Non-pigmented ciliary epithelial cell (primary cell): ENCODE measurements at places on chromosomes 1 and 21.

DNA sequence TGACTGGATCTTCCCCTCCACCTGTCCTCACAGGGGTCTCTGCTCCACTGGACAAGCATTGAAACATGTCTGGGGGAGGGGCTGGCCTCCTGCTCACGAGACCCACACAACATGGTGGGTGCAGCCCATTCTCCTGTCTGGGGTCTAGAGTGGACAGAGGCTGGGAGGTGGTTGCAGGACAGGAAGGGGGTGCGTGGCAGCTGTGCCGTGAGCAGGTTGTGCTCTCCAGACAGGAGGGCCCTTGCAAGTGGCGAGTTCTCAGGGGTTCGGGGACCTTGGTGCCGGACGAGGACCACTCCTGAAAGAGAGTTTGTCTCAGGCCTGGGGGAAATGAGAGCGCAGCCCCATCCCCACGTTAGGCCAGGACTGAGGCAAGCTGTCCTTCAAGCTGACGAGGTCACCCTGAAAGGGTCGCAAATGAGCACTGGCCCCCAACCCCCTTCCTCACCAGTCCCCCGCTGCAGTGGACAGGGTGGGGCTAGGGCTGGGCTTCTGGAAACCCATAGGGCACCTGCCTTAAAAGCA lies 21.2 kb upstream of the TTC34 start:
- DNase-seq = no peak

- no peak for DNase-seq
These were observed 452.1 kb downstream of the TTLL7 start for GRCh38 chr1:83546874-83547273.

DNA sequence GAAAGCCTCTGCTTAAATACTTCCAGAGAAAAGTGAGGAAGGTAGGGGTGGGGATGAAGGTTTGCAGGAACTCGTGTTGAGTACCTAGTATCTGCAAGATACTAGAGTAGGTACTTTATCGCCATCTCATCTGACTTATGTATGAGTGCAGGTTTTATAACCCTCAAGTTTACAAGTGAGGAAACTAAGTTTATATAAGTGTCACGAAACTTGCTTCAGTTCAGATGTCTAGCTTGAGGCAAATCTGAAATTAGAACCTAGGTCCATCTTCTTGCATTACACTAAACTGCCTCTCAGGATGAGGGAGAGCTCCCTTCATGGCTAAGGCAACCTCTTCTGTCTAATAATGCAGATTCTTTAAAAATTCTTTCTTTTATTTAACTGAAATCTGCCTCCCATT lies 43.5 kb downstream of the NFIA start:
- no peak for DNase-seq

DNA sequence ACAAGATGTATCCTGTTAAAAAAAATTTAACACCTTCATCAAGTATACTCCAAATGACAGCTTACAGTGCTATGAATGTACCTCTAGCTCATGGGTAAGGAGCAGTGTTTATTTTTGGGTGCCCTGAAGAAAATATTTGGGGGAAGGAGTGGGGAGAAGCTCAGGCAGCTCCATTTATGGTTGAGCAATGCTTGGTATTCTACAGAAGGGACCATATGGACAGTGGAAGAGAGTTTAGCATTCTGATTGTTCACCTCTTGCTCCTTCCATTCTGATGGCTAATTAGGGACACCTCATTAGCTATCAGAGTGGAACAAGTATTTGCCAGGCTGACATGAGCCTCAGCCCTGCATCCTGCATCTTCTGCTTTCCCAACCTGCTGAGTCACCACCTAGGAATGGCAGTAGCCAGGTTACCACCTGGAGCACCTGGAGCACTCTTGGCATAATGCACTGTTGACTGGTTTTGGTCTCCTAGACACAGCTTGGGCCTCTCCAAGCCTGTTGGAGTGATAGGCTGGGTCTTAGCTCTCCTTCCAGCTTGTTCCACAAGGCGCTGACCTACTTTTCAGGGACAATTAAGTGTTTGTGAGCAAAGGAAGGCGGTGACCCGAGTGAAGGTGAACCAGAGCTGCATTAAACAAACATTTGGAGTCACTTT lies 62.0 kb upstream of the MACF1 start:
- DNase-seq = no peak

GRCh38 chr1:209720826-209721225 lies 16.2 kb downstream of the HSD11B1 start:
- DNase-seq = no peak

- no peak for DNase-seq
These were observed 87.3 kb downstream of the NFIA start for GRCh38 chr1:61169634-61170033.

DNA sequence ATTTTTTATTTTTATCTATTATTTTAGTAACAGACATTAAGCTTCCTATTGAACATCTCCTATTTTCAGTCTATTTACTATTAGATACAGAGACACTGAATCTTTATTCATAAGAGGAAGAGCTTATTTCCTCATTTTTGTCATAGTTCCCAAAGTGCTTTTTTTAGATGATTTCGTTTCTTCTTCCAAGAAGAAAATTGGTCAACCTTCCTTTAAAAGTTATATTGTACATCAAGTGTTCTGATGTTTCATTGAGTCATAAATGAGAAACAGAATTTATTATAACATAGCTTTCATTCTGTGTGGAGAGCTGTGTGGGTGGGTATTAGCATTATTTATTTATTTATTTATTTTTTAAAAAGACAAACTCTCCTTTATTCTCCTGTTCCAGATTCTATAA lies 50.6 kb upstream of the BACH1 start:
- DNase-seq = no peak

- DNase-seq = no peak
These were observed 27.8 kb downstream of the CBR1 start for GRCh38 chr21:36097427-36098181.

DNA sequence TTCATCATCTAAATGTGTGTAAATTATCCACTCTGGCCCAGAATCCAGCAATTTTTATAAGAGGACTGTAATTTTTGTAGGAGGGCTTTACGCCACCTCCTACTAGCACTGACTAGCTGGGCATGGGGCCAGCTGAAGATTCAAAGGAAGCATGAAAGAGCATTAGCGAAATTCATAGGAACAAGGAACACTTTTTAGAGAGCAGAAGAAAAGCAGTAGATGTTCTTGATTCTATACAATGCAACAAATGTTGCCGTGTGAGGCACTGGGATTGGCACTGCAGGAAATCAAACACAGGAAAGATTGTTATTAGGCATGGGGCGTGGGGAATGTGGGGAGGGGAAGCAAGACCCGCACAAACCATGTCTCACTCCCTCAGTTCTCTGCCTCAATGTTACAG lies 58.4 kb upstream of the PARP1 start:
- DNase-seq = no peak

- DNase-seq = peak; percentile 80
These were observed 48.0 kb upstream of the ZC3H11B start for GRCh38 chr1:219660666-219661463.

DNA sequence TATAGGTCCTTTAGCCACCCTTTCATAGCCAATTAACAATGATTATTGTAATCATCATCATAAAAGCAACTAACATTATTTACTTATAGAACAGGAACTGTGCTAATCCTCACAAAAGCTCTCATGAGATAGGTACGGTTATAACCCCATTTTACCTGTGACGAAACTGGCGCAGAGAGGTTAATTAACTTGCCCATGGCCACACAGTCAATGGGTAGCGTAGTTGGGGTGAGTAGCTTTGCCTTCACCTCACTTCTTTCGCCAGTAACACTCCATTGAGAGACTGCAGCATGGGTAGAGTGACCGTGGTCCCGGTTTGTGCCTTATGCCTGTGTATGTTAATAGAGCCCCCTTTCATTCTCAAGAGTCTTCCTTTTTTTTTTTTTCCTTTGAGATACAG lies 10.3 kb downstream of the NIPAL3 start:
- DNase-seq = no peak

- no peak for DNase-seq
These were observed 69.6 kb upstream of the GJB5 start for GRCh38 chr1:34685225-34685624.

DNA sequence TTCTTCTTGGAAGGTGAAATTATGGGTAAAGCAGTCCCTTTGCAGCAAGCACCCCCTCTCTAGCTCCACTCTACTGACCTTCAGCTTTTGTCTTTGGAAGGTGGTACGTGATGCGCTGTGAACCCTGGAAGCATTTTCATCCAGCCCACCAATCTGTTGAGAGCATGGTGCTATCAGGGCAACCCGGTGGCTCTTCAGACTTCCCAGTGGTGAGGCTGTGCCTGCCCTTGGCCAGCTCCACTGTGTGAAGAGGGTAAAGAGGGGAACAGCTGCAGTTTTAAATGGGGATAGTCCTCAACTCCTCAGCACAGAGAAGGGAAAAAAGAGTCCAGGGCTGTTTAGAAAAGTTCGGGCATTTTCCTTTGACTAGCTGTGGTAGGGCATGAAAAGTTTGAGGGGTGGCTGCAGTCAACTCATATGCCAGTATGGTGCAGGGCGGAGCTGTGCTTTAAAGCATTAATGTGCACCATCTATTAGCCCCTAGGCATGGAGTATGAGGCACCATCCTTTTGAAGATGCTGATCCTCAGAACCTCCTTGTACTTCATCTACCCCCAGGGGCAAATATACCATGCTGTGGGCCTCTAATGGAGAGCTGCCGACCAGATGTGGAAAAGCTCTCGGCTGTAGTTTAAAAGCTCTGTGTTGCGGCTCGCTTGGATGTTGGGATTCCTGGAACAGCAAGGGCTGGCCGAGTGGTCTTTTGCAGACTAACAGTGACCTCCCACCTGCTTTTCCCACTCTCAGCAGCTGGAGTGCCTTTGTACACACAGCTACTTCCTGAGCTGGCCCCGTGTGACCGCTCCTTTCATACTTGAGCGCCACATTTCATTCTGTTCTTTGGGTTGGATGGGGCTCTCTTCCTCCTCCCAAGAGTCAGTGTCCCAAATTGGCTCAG lies 123.0 kb downstream of the PEX14 start:
- no peak for DNase-seq

DNA sequence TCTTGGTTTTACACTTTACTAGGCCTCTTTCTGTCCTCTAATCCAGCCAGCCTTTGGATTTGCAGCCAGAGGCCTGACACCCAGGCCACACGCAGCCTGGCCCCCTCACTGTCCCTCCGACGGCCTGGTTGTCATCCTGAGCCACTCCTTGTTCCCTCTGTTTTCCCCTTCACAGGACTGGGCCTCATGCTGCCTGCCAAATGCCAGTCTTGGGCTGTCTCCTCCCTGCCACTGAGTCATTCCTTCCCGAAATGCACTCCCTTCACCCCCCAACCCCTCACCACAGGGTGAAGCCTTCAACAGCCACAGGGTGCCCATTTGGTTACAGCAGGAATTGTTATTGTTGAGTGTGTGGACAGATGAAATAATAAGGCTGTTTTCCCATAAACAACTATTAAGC lies 21.3 kb downstream of the ACOT11 start:
- DNase-seq = no peak

DNA sequence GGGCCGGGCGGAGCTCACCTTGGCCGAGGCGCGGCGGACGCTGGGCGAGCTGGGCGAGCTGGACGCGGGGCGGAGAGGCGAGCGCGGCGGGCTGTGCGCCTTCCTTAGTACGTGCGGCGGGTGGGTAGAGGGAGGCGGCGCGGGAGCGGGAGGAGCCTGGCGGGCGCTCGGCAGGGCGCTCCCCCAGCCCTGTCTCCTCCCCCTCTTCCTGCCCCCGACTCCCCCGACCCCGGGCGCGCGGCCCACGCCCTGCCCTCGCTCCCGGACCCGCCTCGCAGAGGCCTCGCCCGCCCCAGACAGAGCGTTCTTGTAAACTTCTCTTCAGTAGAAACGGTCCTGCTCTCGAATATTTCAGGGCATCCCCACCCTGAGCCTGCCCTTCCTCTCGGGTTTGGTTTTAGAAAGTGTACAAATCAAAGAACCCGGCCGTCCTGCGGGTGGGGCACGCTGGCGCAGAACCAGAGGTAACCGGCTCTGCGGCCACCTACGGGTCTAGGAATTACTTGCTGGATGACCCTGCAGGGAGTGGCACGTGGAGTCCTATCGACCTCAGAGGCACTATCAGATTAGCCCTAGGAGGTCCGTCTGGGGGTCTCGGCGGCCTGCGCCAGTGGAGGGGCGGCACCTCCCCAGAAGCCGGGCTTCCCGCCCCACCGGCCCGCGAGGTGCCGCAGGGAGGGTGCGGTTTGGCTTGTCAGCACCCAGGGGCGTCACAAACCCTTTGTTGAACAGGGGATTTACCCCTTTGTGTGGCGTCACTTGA lies at the start of gene S100A10:
Gene S100A10, minus strand, starts transcription at position 126 of the 763 bp plus-strand sequence. CDS start 7,629 bp downstream, outside the sequence.
- DNase-seq = no peak
